COLO829 (cell line): ENCODE measurements at places on chromosomes 1 and 21.

- DNase-seq, result no peak
Measured at GRCh38 chr1:222950892-222951291, 136.1 kb downstream of the DISP1 start.

GRCh38 chr1:108595507-108595906, 35.6 kb downstream of the EEIG2 start:
- DNase-seq, result no peak

DNA sequence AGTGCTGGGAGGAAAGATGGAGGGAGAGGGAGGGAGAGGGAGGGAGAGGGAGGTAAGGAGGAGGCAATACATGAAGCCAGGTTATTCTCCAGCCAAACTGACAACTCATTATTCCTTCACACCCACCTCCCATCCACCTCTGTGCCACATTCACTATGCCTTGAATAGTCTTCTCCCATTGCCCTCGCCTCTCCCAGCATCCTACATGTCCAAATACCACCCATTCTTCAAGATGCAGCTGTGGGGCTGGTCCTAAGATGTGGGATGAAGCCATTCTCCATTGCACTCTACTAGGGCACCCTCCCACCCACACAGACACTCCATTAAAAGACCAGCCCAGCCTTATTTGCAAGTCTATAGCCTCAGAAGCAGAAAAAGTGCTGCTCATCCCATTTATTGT, 165.8 kb downstream of the RRAGC start:
- no peak for DNase-seq

GRCh38 chr1:65393928-65394327, 26.5 kb upstream of the LEPR start:
- no peak for DNase-seq

- no peak for DNase-seq
Measured at GRCh38 chr1:55355549-55355948, 140.4 kb upstream of the USP24 start.

DNA sequence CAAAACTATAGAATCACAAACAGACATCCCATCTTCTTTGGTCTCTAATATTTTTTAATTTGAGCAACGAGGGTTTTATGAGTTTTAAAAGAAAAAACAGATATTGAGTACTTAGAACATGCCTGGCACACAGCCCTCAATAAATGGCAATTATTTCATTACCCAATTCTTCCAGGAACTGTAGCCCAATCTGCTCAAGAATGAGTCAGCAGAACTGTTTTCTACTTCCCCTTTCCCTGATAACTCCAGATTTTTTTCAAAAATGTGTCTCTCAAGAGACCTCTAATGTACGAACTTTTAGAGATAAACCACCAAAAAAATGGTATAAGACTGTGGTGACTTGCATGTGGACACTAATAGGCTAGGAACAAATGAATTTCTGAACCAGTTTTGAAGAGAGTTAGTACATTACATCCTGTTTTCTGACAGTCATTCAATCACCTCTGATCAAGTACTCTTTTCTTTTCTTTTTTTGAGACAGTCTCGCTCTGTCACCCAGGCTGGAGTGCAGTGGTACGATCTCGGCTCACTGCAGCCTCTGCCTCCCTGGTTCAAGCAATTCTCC, 11.5 kb downstream of the ABL2 start:
- no peak for DNase-seq

- no peak for DNase-seq
Measured at GRCh38 chr1:207923561-207923960, 12.6 kb upstream of the CD34 start.
